ENCODE measurements at places on chromosomes 16 and 17.

DNA sequence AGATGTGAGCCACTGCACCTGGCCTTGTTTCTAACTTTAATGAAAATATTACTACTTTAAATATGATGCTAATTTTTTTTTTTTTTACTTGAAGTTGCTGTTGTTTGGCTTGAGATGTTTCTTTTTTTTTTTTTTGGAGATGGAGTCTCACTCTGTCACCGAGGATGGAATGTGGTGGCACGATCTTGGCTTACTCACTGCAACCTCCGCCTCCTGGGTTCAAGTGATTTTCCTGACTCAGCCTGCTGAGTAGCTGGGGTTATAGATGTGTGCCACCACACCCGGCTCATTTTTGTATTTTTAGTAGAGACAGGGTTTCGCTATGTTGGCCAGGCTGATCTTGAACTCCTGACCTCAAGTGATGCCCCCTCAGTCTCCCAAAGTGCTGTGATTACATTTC is 23.6 kb downstream of the IGSF6 start:
- DNase-seq: peak; percentile 84

DNA sequence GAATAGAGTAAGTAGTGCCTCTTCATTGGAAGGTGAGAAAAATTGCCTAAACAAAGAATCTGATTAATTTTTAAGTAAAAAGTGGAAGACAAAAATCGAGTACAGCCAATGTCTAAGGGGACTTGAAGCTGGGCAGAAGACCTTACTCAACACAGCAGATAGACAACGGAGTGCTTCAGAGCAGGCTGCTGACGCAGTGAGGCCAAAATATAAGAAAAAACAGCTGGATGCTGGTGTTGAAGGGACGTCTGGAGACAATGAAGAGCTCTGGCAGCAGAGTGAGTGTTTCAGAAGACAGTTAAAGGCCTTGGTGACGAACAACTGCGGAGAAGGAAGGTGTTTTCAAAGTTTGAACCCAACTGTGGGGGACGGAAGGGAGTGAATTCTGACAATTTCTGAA is 169.8 kb downstream of the MRTFB start:
- no peak for DNase-seq

- DNase-seq: no peak
These were observed 159.0 kb upstream of the MPHOSPH6 start for GRCh38 chr16:82328881-82329469.

GRCh38 chr16:84970447-84971127 is 40.7 kb downstream of the ZDHHC7 start:
- DNase-seq: peak; percentile 61

DNA sequence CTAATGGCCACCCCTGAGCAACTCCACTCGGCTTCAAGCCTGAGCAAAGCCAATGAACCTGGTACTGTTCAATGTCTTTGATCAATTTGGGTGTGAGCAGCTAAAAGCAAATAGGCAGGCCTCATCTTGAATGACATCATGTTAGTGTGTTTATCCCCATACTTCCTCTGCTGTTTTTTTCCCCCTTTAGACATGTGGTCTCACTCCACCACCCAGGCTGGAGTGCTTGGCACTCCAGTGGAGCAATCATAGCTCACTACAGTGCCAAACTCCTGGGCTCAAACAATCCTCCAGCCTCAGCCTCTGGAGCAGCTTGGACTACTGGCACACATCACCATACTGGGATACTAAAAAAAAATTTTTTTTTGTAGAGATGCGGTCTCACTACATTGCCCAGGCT is 75.4 kb downstream of the ARHGAP17 start:
- DNase-seq: no peak

DNA sequence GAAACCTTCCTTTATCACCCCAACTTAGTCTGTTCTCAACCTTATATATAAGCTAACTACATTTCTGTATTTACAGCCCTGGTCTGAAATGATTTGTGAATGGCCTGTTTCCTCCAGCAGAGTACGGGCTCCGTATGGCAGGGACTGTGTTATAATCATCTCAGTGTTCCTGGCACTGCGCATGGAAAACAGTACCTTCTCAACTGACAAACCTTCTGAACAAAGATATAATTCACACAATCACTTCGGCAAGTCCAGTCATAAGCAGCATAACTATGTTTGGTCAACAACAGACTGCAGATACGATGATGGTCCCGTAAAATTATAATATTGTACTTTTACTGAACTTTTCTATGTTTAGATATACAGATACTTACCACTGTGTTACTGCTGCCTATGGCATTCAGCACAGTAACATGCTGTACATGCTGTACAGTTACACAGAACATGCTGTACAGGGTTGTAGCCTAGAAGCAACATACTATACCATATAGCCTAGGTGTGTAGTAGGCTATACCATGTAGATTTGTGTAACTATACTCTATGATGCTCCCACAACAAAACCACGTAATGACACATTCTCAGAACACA is 30.0 kb downstream of the ANKFY1 start:
- no peak for DNase-seq

DNA sequence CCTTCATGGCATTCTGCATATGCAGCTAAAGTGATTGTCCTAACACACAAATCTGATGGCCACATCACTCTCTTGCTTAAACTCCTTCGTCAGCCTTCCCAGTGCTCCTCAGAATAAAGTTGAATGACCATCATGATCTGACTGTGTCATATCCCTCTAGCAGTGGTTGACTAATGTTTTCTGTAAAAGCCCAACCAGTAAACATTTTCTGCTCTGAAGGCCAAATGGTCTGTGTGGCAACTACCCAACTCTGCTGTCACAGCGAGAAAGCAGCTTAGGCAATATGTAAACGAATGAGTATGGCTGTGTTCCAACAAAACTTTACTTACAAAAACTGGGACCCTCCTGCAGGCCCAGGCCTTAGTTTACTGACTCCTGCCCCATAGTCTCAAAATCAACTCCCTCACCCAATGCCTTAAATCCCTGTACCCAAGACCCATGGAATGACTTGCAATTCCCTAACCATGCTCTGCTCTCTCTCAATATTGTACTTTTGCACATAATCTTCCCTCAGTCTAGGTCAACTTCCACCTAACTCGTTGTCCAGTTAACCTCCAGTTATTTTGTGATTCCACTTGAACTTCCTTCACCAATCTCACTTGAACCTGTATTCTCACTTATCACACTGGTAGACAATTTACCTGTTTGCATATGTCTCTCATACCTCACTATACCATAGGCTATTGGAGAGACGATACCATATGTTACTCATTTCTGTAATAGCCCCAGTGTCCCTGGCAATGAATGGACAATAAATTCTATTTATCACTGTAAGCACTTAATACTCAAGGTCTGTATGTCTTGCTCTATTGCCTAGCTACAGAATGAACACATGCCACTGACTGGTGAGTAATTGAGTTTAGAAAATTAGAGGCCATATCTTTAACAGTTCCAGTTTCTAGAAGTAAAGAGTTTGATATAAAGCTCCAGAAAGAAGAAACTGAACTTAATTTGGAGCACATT is 29.1 kb downstream of the TMEM100 start:
- peak; percentile 11 for DNase-seq

GRCh38 chr17:17626151-17626805 is 34.8 kb upstream of the PEMT start:
- DNase-seq: no peak

Data from HCEC 1CT (cell line).